ENCODE measurements at places on chromosomes 6 and 20. TPM values are rescaled to one million over a fixed set of nuclear protein-coding genes. Genes with fewer than 3 reads are reported as not detected.

DNA sequence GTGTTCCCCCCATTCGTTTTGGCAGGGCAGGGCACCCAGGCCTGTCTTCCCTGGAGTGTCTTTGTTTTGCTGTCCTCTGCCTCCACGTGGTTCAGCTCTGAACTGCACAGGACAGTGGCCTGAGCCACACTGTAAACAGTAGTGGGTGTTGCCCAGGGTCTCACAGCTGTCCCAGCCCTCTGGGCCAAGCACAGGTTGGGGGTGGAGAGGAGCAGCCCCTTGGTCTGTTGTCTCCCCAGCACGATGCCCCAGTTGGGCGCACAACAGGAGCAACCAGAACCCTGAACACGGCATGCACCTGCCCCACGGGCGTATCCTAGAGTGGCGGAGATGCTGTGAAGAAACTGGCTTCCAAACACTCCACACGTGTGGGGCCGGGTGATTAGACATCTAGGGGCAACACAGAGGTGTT is 14.4 kb downstream of the CCDC167 start:
- no peak overlapping the region for H3K27ac ChIP-seq
- no peaks in the 10 kb centered on the region for H3K27me3 ChIP-seq
- H3K4me1 ChIP-seq = peaks cover 28% of the 10 kb centered on the region
- DNase-seq = no peak
- no peak overlapping the region for H3K4me3 ChIP-seq

GRCh38 chr20:38231531-38232121 is 28.9 kb downstream of the KIAA1755 start:
- DNase-seq = no peak
- H3K27me3 ChIP-seq = peaks cover 10% of the 10 kb centered on the region
- no peaks in the 10 kb centered on the region for H3K36me3 ChIP-seq
- H3K4me1 ChIP-seq = no peaks in the 10 kb centered on the region

GRCh38 chr6:113578691-113579090 is 278.5 kb upstream of the MARCKS start:
- no peak overlapping the region for H3K27ac ChIP-seq
- DNase-seq = no peak
- no peak overlapping the region for H3K4me3 ChIP-seq
- H3K4me1 ChIP-seq = no peaks in the 10 kb centered on the region

- peaks cover 28% of the 10 kb centered on the region for H3K4me1 ChIP-seq
- peak overlapping the region; percentile 31 for H3K27ac ChIP-seq
- no peaks in the 10 kb centered on the region for H3K27me3 ChIP-seq
- peaks cover 6% of the 10 kb centered on the region for H3K36me3 ChIP-seq
Observed at GRCh38 chr6:135188718-135189117, 7.6 kb downstream of the MYB start.

DNA sequence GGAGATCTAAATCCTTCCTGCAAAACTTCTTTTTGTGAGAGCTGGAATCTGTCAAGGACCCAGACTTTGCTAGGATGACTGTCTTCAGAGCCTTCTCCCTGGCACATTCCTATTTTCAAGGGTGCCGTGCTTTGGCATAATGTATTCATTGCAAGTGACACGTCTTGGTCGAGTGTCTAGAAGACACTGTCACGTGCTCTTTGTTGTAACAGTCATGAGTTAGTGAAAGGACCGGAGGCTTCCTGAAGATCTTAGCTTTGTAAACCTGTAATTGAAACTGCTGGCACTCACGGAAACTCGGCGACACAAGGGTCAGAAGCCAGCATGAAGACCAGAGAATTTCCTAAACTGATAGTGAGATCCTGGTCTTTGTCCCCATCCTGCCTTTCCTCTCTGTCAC is 19.7 kb upstream of the TAGAP start:
- H3K27me3 ChIP-seq = no peaks in the 10 kb centered on the region
- no peak for DNase-seq
- H3K27ac ChIP-seq = peak overlapping the region; percentile 96
- peak overlapping the region; percentile 74 for H3K4me3 ChIP-seq
- peaks cover 91% of the 10 kb centered on the region for H3K4me1 ChIP-seq

GRCh38 chr6:43172104-43173007 is 1.3 kb downstream of the SRF start:
- peak overlapping the region; percentile 98 for H3K4me3 ChIP-seq
- peak overlapping the region; percentile 92 for H3K27ac ChIP-seq
- H3K27me3 ChIP-seq = no peaks in the 10 kb centered on the region
- peaks cover 2% of the 10 kb centered on the region for H3K36me3 ChIP-seq

DNA sequence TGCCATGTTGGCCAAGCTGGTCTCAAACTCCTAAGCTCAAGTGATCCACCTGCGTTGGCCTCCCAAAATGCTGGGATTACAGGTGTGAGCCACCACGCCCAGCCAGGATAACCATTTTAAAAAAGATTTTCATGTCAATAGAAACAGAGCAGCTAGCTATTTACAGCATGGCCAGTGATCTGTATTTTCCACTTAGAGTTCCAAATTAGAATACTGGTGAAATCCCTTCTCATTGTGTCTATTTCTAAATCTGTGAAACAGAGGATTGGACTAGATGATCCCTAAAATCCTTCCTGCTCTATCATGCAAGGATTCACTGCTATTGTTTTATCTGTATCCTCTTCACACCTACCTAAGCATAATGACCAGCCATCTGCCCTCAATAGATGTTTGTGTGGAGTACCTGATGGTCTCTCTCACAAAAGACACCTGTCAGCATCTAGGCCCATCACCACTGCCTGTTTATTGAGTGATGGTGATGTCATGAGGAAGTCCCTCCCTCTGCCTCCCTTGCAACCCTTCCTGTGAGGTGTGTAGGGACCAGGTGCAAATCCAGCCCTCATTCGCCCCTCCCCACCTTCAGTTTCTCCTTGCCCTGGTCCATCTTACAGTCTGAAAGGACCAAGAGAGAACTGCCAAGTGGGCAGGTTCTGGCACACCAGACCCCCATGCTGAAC is 26.5 kb upstream of the SMIM29 start:
- H3K27ac ChIP-seq = no peak overlapping the region
- H3K4me1 ChIP-seq = peaks cover 26% of the 10 kb centered on the region
- H3K27me3 ChIP-seq = no peaks in the 10 kb centered on the region
- DNase-seq = no peak
- no peak overlapping the region for H3K4me3 ChIP-seq

DNA sequence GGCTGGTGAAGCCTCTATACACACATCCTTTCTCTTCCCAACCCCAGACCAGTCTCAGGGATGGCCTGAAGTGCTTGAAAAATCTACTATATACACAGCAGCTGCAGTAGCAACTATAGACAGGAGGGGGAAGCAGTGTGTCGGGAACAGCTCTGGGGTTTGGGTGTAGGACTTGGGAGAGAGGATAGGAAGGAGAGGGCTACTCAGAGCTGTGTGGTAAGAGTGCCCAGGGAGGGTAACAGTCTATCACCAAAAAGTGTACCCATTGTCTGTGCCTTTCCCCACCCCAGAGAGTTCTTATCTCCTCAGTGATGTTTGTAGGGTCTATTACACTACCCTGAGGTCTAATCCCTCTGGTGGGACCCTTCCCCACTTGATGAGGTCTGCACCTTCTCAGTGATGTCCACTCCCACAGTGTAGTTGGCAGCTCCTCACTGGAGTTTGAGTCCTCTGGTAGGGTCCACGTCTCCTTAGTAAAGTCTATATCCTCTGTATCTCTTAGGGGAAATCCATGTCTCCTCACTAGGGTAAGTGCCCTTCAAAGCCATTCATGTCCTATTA is 1.5 kb upstream of the GGT7 start:
- no peaks in the 10 kb centered on the region for H3K27me3 ChIP-seq
- H3K36me3 ChIP-seq = no peaks in the 10 kb centered on the region
- no peak for DNase-seq
- H3K4me3 ChIP-seq = peak overlapping the region; percentile 90
- peaks cover 65% of the 10 kb centered on the region for H3K4me1 ChIP-seq
- peak overlapping the region; percentile 90 for H3K27ac ChIP-seq

DNA sequence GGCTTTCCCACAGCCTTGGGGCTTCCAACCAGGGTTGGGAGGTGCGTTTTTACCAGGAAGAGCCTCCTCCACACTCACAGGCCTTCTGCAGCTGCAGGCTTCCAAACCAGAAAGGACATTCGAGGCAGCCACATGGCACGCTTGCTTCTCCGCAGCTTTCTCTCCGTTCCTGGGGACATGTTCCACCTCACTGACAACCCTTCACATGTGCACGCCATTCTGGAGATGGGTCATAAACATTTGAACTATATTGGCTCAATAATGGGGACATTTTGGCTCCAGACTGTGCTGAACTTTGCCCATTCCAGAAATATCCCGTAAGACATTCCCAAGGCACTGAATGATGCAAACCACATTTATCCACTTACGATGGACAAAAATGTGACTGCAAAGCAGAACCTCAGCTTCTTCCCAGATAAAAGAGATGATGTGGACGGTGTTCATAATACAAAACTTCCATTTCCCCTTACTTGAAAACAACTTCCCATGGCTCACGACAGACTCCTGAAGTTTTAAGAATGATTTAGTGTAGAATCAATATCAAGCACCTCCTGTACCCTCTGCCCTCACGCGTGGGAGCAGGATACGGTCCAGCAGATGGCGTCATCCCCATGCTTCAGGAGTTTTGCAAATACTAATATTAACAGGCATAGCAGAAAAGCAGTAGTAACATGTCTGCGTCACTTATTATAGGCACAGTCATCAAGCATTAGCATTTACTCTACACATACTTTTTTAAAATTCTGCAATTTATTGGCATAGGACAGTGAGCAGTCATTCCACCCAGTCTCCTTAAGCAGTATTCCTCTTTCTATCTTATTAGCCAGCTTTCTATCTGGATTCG is 25.4 kb upstream of the FOXF2 start:
- H3K4me1 ChIP-seq = no peaks in the 10 kb centered on the region
- H3K36me3 ChIP-seq = no peaks in the 10 kb centered on the region
- peaks cover 59% of the 10 kb centered on the region for H3K27me3 ChIP-seq
- no peak for DNase-seq
- H3K4me3 ChIP-seq = no peak overlapping the region

GRCh38 chr20:16842486-16843120 is 94.4 kb downstream of the OTOR start:
- no peak for DNase-seq
- peaks cover 5% of the 10 kb centered on the region for H3K27me3 ChIP-seq
- H3K4me3 ChIP-seq = no peak overlapping the region
- no peak overlapping the region for H3K27ac ChIP-seq

DNA sequence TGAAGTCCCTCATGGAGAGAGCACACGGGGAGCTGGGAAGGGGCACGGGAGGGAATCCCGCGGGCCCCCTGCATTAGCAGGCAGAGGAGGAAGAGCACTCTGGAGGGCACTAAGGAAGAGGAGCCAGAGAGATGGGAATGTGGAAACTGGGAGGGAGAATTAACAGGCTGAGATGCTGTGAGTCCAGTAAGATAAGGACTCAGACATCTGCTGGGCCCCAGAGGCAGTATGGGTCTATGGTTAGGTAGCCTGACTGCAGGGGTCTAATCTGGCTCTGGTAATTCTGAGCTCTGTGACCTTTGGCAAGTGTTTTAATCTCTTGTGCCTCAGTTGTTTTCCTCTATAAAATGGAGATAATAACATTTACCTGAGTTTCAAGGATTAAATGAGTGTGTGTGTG is 15.7 kb upstream of the SRSF3 start:
- peaks cover 9% of the 10 kb centered on the region for H3K4me1 ChIP-seq
- peak overlapping the region; percentile 77 for H3K27ac ChIP-seq
- no peaks in the 10 kb centered on the region for H3K36me3 ChIP-seq
- H3K4me3 ChIP-seq = no peak overlapping the region

GRCh38 chr6:129700666-129701065 is 9.3 kb downstream of the ARHGAP18 start:
- no peaks in the 10 kb centered on the region for H3K27me3 ChIP-seq
- no peak for DNase-seq
- H3K4me3 ChIP-seq = no peak overlapping the region
- no peak overlapping the region for H3K27ac ChIP-seq

DNA sequence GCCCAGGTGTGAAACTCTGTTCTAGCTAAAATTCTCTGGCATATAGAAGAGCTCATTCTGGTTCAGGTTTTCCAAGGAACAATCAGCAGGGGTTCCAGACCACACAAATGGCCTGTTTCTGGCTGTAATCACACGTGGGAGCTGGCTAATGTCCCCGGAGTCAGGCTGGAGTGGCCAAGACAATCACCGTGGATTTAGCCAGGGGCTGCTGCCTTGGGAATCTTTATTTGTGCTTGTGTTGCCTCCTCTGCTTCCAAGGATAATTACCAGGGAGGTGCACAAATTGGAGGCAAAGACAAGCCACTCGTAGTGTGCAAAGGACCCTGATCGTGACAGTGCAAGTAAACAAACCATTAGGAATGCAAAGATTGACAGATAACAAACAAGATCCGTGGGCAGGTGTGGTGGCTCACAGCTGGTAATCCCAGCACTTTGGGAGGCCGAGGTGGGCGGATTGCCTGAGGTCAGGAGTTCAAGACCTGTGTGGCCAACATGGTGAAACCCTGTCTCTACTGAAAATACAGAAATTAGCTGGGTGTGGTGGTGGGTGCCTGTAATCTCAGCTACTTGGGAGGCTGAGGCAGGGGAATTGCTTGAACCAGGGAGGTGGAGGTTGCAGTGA is 77.3 kb downstream of the KCNB1 start:
- H3K36me3 ChIP-seq = no peaks in the 10 kb centered on the region
- H3K4me1 ChIP-seq = no peaks in the 10 kb centered on the region
- no peak for DNase-seq

- H3K4me3 ChIP-seq = no peak overlapping the region
- no peaks in the 10 kb centered on the region for H3K36me3 ChIP-seq
- no peaks in the 10 kb centered on the region for H3K27me3 ChIP-seq
- DNase-seq = no peak
Observed at GRCh38 chr20:22257912-22258311, 326.5 kb downstream of the FOXA2 start.

DNA sequence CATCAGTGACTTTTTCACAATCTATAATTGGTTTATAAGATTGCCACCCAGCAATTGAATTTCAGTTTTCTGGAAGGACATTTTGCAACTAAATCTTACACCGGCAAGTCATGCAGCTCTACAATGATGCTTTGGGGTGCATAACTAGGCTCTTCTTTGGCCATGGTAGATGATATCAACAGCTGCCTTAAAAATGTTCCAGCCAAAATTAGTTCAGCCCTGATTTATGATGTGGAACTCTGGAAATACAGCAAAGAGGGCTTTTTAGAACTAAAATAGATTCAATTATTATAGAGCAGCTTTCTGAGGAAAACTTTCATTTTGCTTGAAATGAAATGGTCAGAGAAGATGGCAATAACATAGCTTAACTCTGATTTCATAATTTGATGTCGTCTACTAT is 18.4 kb upstream of the MCM9 start:
- peaks cover 2% of the 10 kb centered on the region for H3K4me1 ChIP-seq
- peaks cover 23% of the 10 kb centered on the region for H3K36me3 ChIP-seq
- H3K27ac ChIP-seq = no peak overlapping the region
- H3K27me3 ChIP-seq = no peaks in the 10 kb centered on the region
- H3K4me3 ChIP-seq = no peak overlapping the region
- DNase-seq = no peak

TRIM15 gene
- not detected for total RNA-seq

RAMACL gene
- total RNA-seq = 0.42 TPM

AVP gene
- not detected for total RNA-seq

OR2H1 gene
- not detected for total RNA-seq
